AML-193 (cell line): ENCODE measurements at places on chromosomes 7 and 10.

DNA sequence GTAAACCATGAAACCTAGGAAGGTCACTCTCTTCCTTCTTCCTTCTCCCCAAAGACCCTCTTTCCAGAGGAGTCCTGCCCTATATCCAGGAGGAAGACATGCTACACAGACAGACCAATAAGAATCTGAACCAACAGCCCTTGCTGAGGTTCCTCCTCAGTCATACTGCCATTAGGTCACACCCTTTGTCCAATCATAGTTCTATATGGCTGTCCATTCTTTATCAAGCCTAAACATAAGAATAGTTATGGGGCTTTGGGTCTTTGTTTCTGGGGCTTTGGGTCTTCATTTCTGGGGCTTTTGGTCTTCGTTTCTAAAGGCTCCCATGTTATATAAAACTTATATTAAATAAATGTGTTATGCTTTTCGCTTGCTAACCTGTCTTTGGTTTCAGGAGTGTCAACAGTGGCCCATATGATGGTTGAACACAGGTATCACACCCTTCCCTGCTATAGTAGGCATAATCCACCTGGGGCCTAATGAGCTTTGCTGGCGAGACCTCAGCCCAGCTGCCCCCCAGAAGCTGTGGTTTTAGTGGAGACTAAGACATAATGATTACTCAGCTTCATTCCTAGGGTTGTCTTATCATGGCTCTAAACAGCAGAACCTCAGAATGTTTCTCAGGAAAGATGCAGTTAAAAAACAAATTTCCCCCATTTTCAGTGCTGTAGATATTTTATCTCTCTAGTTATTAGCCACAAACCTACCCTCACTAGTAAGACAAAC lies 91.6 kb downstream of the ELMO1 start:
- DNase-seq: no peak

- no peak for DNase-seq
Observed at GRCh38 chr7:1937252-1937605, 267.2 kb downstream of the ELFN1 start.

- no peak for DNase-seq
Observed at GRCh38 chr10:84563355-84563754, 235.0 kb downstream of the CCSER2 start.

DNA sequence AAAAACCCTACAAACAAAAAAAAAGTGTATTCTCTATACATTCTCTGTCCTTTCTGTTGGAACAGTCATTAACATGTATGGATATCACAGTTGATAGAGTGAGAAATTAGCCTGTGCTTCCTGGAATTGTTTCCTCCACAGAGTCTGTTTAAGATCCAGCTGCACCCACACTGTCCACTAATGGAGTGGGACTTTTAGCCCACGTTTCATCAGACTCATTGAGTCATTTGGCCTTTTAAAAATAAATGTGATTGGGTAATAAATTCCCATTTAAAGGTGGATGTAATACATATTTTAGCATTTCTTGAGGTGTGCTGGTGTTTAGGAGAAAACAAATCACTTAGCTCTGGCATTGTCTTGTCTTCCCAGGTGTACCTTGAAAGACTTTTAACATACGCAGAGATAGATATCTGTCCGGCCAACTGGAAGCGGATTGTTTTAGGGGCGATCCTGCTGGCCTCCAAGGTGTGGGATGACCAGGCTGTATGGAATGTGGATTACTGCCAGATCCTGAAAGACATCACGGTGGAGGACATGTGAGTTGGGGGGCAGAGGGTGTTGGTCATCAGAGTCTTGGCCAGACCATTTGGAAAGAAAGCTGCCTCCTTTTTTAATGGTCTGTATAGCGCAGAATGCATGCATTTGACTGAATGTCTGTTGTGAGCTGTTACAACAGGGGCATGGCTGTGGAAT lies 52.3 kb upstream of the GJD4 start:
- DNase-seq: no peak

DNA sequence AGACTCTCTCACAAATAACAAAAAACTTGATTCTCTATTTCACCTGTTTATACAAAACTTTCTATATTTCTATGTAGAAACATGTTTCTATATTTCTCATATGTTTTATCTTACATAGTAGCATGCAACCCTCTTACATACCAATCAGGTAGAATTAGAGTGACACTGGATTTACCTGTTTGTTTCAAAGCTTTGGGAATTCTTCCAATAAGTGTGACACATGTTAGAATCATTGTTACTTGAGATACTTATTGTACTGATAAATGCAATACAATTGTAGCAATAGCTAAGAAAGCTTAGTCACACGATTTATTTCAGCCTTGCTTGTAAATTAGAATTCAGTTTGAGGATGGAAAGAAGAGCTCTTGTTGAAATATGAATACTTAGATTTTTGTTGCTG lies 4.9 kb downstream of the HYAL4 start:
- no peak for DNase-seq

DNA sequence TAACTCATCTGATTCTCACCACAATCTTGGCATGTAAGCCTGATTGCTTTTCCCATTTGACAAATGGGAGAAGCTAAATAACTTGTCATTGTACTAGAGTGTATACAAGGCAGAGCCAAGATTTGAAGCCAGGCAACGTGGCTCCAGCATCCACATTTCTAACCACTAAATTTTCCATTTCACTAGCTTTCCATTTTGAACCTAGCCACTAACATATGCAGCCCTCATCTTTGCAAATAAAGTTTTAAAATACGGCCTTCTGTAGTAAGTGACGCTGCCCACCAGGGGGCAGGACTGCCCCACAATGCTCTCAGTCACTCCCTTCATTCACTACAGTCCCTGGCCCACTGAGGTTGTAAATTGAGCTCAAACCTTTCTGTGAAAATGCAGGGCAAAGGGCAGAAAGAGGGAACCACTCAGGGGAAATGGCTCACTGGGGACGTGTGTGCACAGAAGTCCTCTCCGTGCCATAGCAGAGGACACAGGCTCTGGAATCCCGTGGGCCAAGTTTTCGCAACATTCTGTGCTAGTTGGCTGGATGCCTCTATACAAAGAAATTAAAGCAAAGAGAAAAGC lies 315.7 kb downstream of the TNS3 start:
- DNase-seq: peak; percentile 3

GRCh38 chr7:47536661-47537611 lies 45.0 kb downstream of the TNS3 start:
- no peak for DNase-seq

- DNase-seq: no peak
Observed at GRCh38 chr10:34539533-34540315, 275.4 kb downstream of the PARD3 start.

- peak; percentile 100 for DNase-seq
Observed at GRCh38 chr10:7045891-7046599, 364.8 kb downstream of the SFMBT2 start.

GRCh38 chr10:85607043-85607695 lies 759.4 kb downstream of the GRID1 start:
- no peak for DNase-seq

DNA sequence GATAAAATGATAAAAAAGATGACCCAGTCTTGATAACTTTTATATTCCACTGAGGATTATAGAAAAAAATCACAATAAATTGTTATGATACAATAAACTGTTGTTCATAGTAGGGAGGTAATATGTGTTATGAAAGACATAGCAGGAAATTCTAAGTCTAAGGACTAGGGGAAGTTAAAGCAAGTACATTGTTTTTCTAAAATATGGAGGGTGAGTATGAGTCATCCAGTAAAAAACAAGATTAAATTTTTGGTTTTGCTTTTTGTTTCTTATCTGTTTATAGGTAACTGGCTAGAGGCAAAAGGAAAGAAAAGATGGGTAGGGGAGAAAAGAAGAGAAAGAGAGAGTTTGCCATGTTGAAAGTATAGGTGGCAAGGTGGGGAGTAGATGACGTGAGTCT lies 188.4 kb downstream of the POLR1F start:
- DNase-seq: no peak

- DNase-seq: no peak
Observed at GRCh38 chr7:156998988-156999957, 11.2 kb downstream of the MNX1 start.

DNA sequence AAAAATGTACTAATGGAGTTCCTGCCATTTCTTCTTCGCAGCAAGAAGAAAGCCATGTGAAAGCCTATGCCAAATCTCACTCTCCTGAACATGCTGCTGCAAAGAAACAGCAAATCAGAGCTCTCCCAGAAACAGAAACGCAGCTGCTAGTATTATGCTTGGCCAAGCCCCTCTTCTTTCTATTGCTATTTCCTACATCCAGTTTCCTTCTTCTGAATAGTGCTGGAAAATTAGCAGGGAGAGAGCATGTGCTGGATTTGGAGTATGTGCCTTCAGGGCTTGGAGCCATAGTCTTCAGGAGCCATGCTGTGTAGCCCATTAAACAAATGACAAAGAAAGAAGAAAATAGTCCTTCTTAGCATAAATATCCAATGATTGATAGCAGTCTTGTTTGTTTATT lies 852.0 kb upstream of the PHF14 start:
- no peak for DNase-seq

DNA sequence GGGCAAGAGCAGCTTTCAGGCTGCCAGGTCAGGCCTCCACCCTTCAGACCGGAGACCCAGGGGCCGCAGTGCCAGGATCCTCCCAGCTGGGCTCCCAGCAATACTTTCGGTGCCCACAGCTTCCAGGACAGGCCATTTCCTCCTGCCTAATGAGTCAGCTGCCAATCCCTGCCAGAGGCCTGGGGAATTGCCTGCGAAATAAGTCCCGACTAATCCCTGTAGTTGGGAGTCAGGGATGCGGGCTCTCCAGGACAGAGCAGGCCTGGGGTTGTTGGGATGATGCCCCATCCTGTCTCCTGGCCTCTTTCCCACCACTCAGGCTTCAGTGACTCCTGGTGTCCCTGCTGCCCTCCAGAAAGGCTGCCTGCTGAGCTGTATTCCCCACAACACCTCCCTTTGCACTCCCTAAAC lies 143.5 kb upstream of the UNC5B start:
- no peak for DNase-seq

DNA sequence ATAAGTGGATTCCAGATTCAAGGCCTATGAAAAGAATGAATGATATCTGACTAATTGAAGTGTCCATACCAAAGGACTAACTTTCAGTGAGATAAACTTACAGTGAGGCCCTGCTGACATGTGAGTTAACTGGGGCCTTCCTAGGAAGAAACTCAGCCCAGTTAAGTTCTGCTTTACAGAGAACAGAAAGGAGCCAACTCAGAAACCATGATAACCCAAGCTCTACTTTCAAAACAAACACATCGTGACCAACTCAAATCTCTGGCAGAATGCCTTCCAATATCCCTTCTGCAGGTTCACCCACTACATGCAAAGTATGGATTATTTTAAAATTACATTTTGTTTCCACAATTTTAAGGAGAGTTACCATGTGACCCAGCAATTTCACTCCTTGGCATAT lies 75.8 kb upstream of the MRLN start:
- DNase-seq: no peak

GRCh38 chr7:108331971-108332370 lies 124.3 kb downstream of the NRCAM start:
- no peak for DNase-seq

DNA sequence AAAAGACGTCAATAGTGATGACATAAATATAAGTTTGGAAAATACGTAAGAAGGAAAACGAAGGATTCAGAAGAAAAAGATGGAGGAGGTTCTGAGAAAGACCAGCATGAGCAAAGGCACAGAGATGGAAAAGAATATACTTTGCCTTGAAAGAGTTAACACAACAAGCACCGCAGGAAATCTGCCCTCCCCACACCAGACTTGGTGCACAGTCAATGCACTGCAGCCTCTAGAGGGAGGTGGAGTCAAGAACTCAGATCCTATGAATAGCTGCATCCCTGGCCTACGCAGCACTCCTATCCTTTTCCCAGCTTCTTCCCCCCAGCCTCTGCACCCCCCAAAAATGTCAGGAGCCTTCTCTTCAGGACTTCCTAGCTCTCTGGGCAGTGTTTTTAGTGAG lies 1370.6 kb upstream of the LRRTM3 start:
- no peak for DNase-seq

DNA sequence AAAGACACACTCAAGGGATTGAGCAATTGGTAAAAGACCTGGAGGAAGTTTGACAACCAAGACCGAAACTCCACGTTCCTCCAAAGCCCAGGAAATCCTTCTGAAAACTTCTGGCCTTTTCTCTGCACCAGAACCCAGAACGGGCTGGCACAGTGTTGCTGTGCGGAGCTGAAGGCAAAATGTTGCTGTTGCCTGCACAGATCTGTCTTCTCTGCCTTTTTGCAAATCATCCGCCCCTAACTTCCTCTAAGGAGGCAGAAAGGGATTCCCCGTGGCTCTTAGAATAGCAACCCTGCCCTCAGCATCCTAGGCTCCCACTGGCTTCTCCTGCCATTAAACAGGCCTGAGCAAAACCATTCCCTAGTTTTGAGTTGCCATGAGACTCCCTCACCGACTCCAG lies 44.9 kb downstream of the FIGNL1 start:
- no peak for DNase-seq

DNA sequence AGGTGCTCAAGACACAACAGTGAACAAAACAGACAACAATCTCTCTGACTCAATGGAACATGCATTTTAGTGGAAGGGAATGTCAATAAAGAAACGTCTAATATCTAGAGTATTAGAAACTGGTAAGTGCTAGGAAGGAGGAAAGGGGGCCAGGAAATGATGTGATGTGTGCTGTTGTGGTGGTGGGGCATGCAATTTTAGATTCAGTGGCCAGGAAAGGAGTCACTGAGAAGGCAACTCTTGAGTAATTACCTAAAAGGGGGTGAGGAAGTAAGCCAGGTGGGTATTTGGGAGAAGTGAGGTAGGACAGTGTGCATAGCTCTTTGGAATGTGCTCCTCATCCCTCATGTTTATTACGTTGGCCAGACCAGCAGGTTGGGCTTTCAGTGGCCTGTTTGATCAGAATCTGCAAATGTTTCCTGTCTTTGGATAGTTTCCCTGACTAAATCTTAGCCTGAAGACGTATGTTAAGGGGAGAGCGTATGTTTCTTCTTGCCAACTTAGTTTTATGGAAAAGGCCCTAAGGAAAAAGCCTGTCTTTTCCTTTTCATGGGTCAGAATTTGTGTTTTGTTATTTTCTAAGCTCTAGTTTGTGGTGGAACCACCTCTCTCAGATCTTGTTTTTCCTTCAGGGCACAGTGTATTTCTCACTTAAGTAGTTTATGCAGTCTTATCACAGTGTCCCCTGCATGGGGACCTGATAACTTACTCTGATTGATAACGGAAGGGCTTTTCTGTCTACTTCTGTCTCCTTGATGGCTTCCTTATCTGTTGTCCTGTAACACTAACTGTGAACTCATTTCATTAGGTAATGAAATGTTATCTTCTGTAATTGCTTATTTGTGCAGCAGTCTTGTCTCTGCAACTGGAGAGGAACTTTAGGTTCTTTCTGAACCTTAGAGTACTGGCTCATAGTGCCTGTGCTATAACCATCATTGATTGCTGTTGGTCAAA lies 203.7 kb downstream of the AUTS2 start:
- DNase-seq: no peak

DNA sequence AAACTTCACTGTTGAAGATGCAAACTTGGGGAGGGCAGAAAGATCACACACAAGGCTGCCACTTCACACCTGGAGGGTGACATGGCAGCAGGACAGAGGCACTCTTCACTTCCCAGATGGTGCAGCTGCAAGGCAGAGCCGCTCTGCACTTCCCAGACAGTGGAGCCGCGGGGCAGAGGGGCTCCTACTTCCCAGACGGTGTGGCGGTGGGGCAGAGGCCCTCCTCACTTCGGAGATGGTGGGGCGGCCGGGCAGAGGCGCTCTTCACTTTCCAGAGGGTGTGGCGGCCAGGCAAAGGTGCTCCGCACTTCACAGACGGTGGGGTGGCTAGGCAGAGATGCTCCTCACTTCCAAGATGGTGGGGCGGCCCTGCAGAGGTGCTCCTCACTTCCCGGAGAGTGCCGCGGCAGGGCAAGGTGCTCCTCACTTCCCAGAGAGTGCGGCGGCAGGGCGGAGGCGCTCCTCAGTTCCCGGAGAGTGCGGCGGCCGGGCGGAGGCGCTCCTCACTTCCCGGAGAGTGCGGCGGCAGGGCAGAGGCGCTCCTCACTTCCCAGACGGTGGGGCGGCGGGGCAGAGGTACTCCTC lies 58.3 kb upstream of the PPP1R9A start:
- DNase-seq: no peak
